ENCODE measurements at places on chromosomes 4 and X. TPM values are rescaled to one million over a fixed set of nuclear protein-coding genes. Genes with fewer than 3 reads are reported as not detected.

GRCh38 chr4:17112292-17112659, 213.8 kb upstream of the LDB2 start:
- DNase-seq, result no peak

DNA sequence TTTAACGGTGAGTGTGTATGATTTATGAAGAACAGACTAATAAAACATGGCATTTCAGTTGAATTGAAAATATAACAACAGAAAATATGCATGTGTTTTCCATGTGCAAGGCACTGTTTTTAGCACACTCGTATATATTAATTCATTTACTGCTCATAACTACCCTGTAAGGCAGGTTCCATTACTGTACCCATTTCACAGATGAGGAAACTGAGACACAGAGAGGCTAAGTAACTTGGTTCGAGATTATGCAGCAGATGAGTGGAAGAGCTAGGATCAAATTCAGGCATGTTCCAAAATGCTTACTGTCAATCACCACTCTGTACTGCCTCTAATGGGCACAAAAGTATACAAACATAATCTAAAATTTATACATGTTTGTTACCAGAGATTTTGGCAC, 20.4 kb downstream of the MBNL3 start:
- DNase-seq, result no peak

DNA sequence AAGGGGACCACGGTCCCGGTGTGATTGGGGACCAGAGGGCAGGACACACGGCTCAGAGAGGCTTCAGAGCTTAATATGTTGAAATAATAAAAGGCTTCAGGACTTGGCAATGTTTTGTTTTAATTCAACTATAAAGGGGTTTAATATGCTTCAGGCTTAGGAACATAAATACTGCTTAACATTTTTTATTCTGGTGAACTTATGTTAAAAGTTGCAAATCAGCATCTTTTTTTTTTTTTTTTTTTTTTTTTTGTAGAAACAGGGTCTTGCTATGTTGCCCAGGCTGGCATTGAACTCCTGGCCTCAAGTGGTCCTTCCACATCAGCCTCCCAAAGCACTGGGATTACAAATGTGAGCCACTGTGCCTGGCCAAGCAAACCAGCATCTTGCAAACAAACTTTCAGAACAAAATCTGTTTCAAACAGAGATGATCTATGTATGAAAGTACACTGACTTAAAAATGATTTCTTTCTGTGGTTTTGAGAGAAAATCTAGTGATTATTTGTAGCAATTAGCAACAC, 37.7 kb downstream of the RHOH start:
- no peak for DNase-seq

- peak; percentile 21 for DNase-seq
These were observed 103.8 kb downstream of the LUZP4 start for GRCh38 chrX:115393271-115393670.

DNA sequence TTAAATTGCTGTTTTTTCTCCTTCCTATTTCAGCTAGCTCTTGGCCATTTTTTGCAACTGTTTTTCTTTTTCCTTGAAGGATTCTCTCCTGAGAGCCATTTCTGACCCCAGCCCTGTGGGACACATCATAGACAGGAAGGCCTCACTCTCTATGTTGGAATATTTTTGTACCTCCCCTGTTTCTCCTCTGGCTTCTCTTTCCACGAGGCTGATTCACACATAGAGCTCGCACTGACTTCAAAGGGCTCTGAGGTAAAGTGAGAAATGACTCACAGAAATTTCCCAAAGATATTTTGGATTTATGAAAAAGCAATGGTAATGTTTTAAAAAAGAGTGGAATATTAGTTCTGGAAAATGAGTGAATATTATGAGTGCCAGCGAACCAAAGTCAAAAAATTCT, 181.7 kb upstream of the IGFBP7 start:
- no peak for DNase-seq

Gene AFP
- 1.1 TPM for total RNA-seq

- no peak for DNase-seq
These were observed 10.2 kb downstream of the RGS12 start for GRCh38 chr4:3302786-3303564.

GRCh38 chr4:177986236-177986635, 544.0 kb upstream of the AGA start:
- DNase-seq, result no peak

DNA sequence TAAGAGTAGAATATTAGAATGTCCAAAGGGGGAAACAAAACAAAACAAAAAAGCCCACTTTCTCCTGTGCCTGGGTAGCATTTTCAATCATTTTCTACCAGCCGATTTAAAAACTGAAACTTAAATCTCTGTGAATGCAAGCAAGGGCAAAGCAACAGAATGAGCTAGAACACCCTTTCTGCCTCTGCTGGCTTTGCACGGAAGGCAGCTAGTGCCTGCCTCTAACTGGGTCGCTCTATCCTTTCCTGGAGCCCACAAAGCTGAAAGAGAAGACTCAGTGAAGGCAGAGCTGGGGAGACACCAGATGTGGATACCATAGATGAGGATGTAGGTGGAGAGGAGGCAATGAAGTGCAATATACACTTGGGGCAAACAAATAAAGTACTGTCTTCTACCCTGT, 248.9 kb upstream of the TTC29 start:
- peak; percentile 22 for DNase-seq

- DNase-seq, result no peak
These were observed 434.6 kb downstream of the PCDH11X start for GRCh38 chrX:92213786-92214185.

All from myocyte (in vitro differentiated cells).